ENCODE measurements at places on chromosomes 3 and 15. TPM values are rescaled to one million over a fixed set of nuclear protein-coding genes. Genes with fewer than 3 reads are reported as not detected.

DNA sequence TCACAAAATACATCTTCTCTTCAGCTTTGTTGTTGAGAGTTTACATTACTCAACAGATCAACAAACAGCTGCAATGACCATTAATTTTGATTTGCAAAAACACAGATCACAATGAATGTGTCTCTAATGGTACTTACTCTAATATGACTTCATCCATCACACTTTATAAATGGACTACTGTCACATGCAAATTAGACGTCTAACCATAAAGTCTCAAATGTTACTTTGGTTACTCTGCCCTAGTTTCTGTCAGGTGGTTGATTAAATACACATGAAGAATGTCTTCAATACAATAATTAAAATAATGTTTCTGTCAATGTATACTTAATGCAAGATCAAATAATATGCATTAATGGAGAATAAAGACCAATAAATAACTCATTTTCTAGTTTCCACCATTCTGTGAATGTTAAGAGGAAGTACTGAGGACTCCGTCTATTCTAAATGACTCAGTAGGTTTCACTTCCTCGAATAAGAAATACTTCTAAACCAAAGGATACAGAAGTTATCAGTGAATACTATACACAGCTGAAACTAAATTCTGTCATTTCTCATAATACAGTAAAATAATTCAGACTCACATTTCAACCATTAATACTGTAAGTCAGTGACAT lies 145.8 kb downstream of the CBLB start:
- no peak for DNase-seq

DNA sequence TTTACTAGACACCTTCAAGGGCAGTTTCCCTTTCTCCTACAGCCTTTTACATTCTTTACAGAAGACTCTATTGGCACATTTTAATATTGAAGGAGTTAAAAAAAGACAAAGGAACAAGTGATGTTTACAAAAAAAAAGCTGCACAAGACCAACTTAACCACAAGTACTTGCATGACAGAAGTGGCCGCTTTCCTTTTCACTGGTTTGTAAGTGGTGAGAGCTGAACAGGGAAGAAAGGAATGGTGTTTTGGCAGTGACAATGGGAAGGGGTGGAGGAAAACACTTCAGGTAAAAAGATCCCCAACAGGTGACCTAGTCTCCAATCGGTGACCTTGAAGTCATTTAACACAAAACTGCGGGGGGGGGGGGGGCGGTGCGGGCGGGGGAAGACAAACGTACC lies 1.1 kb downstream of the WDR72 start:
- DNase-seq, result no peak

DNA sequence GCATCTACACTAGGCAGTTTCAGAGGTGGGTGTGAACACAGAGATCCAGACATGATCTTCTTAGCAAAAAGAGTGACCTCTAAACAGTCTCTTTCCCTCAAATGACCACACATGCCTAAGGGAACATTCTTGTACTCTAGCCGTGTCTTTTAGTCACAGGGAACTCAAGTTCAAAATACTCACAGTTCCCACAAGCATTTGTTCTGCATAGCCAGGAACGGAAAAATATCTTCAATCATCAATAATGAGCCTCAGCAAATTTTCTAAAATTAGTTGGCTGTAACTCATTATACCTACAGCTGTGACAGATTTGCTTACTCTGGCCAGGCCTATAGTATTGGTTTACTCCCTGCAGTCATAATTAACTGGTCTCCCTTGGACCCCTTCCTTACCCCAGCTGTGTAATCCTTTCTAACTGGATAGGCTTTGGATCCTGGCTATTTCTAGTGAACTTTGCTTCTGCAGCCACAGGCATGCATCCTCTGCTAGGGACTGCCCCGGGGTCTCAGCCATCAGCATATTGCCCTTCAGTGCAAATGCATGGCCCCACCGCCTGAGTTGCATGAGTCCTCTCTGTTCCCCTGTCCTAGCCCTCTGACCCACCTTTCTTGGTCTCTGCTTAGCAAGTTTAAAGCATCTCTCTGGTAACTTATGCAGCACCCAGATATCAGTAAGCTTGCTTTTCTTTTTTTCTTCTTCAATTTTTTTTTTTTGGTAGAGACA lies 56.0 kb upstream of the HACD2 start:
- peak; percentile 84 for DNase-seq

- peak; percentile 38 for DNase-seq
Measured at GRCh38 chr3:183449791-183450190, 21.4 kb upstream of the MCF2L2 start.

DNA sequence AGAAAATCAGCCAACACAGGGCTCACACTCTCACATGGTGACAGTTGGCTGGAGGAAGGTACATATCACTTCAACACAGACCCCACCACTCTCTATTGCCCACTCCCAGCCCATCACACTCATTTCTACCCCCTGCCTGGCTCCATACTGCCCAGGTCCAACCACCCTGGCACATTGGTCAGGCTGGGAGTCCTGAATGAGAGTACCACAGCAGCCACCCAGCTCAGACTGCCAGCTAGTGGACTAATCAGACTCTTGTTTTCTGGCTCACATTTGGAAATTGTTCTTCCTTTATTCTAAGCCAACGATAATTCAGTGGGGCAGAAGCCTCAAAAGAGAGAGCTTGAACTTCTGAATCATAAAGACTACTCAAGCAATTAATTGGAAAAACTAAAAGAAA lies 20.0 kb downstream of the MRPL46 start:
- no peak for DNase-seq

DNA sequence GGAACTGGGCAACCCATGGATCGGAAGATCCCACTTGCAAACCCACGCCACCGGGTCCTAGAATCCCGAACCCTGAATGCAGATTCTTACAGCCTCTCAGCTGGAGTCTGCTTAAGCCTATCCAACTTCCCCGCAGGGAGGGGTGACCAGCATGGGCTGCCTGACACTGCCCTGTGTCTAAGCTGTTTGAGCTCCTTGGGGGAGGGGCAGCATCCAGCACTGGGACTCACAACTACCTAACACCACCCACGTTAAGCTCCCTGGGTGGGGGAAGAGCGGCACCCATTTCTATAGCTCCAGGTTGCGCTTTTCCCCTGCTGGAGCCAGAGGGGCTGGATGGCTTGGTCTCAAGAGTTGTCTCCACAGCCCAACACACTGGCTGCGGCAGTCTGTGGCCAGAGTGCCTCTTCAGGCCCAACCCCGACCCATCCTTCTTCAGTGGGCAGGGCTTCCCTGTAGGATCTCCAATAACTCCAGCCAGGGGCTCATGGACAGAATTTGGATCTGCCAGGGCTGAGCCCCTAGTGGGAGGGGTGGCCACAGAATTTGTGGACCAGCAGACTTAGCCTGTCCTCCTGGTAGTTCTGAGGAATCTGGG lies 649.2 kb downstream of the TUSC7 start:
- DNase-seq, result no peak

DNA sequence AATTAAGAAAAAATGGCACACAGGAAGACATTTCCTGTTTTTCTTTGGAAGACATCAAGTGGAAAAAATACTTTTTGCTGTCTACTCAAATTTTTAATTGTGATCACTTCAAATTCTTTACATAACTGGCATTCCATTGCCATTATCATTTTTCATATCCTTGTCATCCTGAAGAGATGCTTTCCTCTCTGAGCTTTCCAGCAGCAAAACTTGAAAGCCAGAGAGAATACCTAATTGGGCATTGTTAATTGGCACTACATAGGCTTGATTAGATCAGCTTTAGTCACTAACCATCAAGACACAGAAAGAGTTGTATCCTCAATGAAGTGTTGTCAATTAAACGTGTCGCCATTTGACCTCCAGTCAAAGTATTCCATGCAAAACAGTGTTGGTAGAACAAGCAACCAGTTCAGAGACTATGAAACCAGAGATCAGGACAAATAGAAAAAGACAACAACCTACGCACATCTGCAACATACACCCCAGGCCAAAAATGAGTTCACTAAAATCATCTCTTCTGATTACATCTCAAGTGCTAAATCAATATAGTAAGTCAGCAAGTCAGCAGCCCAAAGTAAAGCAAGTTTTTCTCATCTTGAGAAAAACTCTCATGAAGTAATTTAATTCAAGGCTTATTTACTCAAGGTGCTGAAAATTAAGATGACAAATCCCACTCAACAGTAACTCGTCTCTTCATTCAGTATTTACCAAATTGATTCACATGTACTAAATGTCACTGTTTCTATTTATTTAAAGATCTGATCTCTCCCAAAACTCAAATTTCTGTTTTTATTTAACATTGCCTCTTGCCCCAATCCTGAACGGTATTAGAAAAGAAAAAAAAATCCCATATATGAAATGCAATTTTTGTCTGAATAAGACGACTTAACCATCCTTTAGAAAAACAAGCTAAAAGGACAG lies 123.0 kb downstream of the SUCLG2 start:
- peak; percentile 21 for DNase-seq

- peak; percentile 10 for DNase-seq
Measured at GRCh38 chr3:171054921-171055320, 28.4 kb upstream of the SLC2A2 start.

GRCh38 chr15:68910816-68911215 lies 19.5 kb upstream of the SPESP1 start:
- DNase-seq, result no peak

DNA sequence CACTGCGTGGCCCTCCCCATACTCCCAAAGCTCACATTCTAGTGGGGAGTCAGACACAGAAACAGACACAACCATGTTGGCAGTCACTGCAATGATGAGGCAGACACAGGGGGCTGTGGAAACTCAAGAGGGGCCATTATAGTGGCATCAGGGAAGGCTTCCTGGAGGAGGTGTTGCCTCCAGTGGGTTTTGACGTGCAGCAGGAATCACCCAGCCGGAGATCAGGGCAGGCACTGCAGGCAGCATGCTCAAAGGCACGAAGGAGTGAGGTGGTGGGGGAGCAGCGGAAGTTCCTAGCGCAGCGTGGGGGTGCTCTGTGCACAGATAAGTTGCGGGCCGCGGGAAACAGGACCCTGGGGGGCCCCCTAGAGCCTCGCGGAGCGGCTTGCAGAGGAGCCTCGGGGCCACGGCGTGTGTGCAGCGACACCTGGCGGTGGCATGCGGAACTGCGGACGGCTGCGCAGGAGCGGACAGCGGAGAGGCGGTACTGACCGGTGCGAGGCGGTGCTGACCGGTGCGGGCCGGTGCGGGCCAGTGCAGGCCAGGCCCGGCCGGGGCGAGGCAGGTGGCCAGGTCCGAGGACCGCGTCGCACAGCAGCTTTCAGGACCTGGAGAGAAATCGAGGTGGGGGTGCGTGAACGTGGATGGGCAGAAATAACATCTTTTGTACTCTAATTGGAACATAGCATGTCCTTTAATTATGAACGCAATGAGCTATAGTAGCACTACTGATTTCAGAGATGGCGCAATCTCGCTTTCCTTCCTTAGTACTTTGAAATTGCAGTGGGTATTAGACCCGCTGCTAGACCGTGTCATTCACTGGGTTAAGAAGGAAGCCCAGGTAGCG lies 101.5 kb downstream of the FBLN2 start:
- DNase-seq, result peak; percentile 12

- DNase-seq, result peak; percentile 49
Measured at GRCh38 chr3:125186261-125186787, 26.2 kb downstream of the SLC12A8 start.

DNA sequence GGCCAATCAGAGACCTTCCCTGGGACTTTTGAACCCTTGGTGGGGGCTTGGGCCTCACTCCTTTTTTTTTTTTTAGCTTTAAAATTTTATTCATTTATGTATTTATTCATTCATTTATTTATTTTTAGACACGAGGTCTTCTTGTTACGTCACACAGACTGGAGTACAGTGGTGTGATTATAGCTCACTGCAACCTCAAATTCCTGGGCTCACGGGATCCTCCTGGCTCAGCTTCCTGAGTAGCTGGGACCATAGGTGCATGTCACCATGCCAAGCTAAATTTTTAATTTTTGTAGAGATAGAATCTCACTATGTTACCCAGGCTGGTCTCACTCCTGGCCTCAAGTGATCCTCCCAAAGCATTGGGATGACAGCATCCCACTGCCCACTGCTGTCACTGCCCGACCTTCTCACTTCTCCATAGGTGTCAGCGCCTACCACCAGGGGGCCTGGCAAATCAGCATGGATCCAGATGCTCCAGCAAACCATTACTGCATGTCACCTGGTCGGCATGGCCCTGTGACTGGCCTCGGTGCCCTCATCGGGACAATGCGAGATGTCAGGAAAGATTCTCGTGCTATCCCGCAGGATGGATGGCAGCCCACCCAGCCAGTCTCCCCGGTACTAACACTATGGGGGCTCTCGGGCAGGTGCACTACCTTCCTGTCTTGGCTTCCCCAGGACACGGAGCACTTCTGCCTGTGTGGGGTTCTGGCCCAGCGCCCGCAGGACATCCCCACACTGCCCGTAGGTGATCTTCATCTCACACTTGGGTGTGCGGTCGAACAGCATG lies 3.0 kb downstream of the MYL3 start:
- no peak for DNase-seq

DNA sequence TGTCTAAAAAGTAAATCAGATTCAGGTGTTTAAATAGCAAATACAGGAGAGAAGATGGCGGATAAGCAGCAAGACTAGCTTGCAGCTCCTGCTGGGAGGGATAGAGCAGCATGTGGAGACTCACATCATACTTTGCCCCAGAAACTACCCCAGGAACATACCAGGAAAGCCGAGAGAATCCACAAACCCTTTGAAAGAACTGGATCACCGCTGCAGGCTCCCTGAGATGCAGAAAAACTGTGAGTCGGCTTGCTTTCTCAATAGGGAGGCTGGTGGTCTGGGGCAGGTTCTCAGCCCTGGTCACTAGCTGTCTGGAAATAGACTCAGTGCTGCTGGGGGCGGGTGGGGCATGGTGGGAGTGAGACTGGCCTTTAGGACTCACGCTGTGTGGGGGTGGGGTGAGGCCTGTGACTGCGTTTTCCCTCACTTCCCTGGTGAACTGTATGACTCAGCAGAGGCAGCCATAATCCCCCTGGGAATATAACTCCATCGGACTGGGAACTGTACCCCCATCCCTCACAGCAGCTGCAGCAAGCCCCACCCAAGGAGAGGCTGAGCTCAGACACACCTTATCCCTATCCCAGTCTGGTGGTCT lies 142.8 kb downstream of the CNTN6 start:
- no peak for DNase-seq

DNA sequence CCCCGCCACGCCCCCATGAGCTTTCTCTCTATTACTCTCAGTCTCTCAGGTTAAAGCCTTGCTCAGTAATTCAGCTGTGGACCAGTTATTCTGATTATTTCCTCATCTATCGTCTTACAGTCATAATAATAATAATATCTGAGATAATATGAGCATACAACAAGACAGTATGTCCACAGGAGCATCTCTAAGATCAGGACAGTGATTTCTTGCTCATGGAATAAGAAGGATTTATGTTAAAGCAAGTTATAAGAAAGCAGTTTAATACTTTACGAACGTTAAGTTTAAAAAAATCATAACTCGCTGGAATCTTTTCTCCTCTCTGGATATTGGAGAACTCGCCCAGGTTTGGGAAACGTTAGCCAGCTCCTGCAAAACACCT lies 643 bp upstream of the LMCD1 start:
- no peak for DNase-seq

- no peak for DNase-seq
Measured at GRCh38 chr3:153247331-153248330, 85.6 kb downstream of the RAP2B start.

NME9 gene
- 0.62 TPM for total RNA-seq

TXNRD3 gene
- 11.1 TPM for total RNA-seq

SLITRK3 gene
- total RNA-seq, result not detected

HEG1 gene
- total RNA-seq, result 62.1 TPM

RHOA gene
- 538 TPM for total RNA-seq

SLC22A13 gene
- 0.72 TPM for total RNA-seq

SEMA3B gene
- 5.9 TPM for total RNA-seq
